Small intestine (tissue), 16 donors: ENCODE measurements at places on chromosomes 2 and 18.

- DNase-seq: no peak
Observed at GRCh38 chr18:36862182-36862581, 33.3 kb downstream of the KIAA1328 start.

DNA sequence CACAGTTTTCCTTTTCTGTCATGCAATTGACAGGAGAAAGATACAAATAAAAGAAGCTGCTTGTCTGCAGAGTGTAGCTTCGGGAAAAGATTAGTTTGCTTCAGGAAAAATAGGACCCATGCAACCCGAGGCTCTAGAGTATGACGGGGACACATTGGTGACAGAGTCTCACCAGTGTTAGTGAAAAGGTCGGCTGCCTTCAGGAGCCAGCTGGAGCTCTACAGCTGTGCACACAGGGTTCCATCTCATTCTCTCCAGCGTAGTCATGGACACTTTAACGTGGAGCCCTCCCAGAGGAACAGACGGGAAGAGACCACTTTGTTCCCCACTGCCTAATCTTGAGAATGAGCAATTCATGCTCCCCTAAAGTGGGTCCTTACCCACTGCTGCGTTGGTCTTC, 42.9 kb downstream of the FECH start:
- no peak for DNase-seq

DNA sequence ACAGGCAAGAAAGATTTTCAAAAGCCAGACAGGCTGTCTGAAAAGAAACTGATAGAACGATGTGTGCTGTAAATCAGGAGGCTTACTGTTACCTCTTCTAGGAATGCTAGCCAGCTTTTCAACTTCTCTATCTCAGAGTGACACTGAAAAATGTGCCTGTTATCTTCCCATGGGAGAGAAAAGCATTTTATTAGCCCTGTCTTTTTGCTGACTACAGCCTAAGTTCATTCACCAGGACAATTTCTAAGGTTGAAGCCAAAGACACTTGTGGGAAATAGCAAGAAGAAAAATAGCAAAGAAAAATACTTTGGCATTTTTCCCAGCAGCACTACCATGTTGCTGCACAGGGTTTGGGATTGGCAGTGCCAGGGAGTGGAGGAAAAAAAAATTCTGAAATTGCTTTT, 34.0 kb downstream of the ABCB11 start:
- DNase-seq: peak; percentile 50

GRCh38 chr18:37385846-37386778, 179.5 kb downstream of the CELF4 start:
- peak; percentile 28 for DNase-seq

DNA sequence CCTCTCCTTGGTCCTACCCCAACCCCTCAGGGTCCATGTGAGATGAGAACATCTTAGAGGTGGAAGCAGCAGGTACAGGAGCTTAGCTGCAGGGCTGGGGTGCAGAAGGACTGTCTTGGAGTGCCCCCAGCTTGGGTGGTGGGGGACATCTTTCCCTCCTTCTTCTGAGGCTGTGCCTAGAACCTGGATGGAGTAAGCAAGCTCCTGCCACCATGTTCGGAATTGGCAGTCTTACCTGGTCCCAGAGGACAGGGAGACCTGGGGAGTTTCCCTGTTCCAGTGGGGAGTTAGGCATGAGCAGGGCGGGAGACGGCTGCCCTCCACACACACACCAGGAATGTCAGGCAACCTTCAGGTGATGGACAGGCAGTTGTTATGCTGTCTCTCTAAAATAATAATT, 131.0 kb upstream of the COPS8 start:
- no peak for DNase-seq

DNA sequence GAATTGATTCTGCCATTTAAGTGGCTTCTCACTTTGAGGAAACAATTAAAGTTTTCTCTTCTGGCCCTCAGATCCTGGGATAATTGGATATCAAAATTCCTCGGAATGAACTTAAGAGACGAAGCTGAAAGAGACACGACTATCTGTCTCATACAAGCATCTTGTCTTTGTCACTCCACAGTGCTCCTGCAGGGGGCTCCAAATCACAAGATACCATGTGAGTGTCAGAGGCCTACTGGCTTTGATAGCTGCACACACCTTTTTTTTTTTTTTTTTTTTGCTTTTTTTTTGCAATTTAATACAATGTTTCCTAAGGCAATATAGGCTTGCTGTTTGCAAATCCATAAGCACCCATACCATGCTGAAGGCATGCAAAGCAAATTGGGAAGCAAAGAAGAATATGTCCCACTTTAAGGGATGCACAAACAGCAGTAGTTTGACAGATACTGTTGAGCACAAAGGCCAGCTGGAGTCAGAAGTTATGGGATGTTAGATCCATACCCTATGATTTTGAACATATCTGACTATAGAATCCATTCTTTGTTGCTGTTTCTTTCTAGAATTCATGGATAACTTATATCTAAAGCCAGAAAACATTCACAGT, 109.0 kb upstream of the CBLN2 start:
- peak; percentile 24 for DNase-seq

GRCh38 chr2:24482251-24482971, 8.6 kb upstream of the NCOA1 start:
- no peak for DNase-seq

DNA sequence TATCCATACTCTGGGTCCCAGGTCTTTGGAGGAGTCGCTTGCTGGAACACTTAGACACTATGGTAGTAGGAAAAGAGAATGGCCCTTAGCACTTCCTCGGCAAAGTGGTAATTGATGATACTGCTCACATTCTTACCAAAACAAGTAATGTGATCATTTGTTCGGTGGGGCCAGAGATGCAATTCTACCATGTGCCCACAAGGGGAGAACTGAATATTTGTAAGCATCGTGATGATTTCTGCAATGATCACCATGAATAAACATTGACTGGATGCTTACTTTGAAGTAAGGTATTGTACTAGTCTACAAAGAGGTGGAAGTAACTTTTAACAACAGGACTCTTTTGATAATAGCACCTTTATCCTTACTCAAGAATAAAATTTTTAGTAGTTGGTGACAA, 109.7 kb downstream of the CD8B2 start:
- DNase-seq: no peak

GRCh38 chr2:65294701-65295100, 67.1 kb downstream of the ACTR2 start:
- DNase-seq: no peak
